Activated effector memory CD4-positive, alpha-beta T cell treated with anti-CD3 and anti-CD28 coated beads, Interleukin-2, amount 50 U/mL, for 16 hours (primary cell): ENCODE measurements at places on chromosomes 7 and 10.

- DNase-seq, result no peak
Observed at GRCh38 chr7:113154117-113154516, 35.8 kb upstream of the SMIM30 start.

- DNase-seq, result no peak
Observed at GRCh38 chr7:22697876-22698606, 29.0 kb upstream of the IL6 start.

- no peak for DNase-seq
Observed at GRCh38 chr7:38512704-38513103, 118.5 kb downstream of the AMPH start.

DNA sequence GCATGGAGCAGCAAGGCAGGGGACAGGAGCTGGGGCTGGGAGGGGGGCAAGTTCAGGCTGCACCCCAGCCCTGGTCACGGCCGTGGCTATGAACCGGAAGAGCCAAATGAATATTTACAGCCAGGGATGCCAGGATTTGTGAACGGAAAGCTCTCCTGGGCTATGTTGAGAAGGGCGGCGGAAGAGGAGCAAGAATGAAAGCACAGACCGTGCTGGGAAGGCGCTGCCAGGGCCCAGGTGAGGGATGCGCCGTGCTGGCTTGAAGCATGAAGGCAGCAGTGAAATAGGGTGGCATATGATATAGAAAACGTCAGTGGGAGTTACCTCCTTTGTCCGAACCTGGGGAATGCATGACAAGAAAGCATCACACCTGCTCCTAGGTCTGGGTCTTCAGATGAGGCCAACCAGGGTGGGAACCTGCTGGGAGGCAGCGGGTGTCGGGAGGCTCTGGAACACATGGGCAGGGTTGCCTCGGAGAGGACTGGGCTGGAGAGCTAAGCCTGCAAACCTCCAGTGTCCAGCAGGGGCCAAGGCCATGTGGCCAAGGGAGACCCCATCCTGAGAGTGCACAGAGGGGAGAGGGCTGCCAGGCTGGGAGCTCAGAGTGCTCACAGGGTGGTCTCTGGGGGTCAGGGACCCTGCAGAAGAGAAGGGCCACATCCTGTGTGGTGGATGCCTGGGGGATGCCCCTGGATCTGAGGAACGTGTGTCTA is 120.6 kb upstream of the TCERG1L start:
- DNase-seq, result no peak

- no peak for DNase-seq
Observed at GRCh38 chr10:121690152-121690848, 92.1 kb upstream of the FGFR2 start.

GRCh38 chr10:32279795-32280194 is 67.2 kb downstream of the EPC1 start:
- no peak for DNase-seq

GRCh38 chr10:5547931-5548660 is 23.3 kb downstream of the CALML3 start:
- DNase-seq, result peak; percentile 47

DNA sequence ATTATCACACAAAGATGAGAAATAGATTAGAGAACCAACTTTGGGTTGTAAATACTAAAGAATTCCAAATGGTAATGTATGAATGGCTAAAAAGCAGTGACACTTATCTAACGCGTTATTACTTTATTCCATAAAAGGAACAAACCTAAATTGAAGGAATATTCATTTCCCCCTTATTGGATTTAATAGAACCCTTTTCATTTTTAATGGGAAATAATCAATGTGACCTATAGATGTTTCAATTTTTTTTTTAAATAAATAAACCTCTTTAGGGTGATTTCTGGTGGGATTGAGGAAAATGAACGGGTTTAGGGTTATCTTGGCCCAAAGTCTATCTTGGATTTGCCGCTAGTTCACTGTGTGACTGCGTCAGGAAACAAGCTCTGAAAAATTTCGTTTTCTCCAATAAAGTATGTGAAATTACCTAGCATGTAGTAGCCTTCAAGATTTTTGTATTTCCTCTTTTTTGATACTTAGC is 1.9 kb upstream of the ACBD5 start:
- no peak for DNase-seq
